ENCODE measurements at places on chromosomes 6 and 20.

- no peak for DNase-seq
Observed at GRCh38 chr6:12506159-12506558, 210.4 kb upstream of the PHACTR1 start.

GRCh38 chr6:167706313-167707109 is 120.2 kb upstream of the AFDN start:
- DNase-seq: no peak

GRCh38 chr20:664151-664550 is 11.2 kb upstream of the SRXN1 start:
- DNase-seq: no peak

- DNase-seq: no peak
Observed at GRCh38 chr6:84639396-84639795, 125.0 kb downstream of the TBX18 start.

DNA sequence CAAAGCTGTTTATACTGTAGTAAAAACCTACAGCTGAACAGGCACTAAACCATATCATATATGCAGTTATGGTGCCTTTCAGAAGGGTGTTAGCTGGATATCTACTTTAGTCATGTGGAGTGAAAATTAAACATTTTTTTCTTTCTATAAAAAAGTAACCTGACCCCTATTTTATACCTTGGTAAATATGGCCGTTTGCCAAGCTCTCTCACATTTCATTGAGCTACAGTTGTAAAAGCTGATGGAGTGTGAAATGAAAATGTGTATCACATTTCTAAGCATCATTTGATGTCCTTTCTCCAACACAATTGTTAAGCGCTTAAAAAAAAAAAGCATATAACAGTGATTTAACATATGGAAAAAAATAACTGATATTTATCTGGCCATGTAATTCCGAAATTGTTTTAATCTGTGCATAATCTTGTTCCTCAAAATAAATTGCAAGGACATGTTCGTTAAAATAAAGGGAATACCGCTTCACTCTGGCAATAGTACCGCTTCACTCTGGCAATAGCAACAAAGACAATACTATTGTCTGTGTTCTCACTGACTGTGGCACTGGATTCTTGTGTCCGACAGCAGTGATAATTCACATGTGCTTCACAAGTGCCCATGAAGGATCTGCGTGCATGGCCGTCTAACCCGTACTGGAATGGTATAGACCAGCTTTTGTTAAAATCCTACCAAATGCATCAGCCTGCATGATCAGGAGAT is 391.8 kb upstream of the SOX4 start:
- no peak for DNase-seq

All from fibroblast of villous mesenchyme (primary cell).